ENCODE measurements at places on chromosomes 12 and 14.

DNA sequence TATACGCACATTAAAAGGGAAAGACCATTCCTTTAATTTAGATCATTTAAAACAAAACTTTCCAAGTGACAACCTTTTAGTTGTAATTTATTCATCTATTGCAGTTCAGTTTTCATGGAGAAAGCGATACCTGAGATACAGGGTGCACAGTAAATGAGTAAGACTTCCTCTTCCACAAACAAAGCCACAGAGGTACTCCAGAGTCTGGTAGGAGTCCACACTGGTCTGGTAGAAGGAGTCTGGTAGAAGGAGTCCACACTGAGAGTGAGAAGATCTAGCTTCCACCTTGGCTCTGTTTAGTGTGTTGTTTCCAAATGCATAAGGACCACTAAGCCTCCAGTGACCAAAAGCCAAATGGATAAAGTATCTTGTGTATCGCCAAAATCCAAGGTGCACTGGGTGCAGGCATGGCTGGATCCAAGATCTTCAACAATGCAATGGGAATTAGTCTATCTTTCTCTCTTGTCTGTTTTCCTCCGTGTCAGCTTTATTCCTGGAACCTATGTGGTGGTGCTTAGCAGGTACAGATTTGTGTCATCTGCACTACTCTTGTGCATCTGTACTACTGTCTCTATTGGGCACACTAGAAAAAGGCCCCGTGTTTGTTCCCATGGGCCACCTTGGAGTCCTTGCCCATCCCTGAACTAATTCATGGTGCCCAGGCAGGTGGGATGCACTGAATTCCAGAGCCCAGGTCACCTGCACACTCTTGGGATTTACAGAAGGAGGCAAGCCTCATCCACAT lies 331.1 kb downstream of the BCL11B start:
- DNase-seq = no peak

- no peak for DNase-seq
Observed at GRCh38 chr14:102893452-102893851, 29.0 kb upstream of the AMN start.

DNA sequence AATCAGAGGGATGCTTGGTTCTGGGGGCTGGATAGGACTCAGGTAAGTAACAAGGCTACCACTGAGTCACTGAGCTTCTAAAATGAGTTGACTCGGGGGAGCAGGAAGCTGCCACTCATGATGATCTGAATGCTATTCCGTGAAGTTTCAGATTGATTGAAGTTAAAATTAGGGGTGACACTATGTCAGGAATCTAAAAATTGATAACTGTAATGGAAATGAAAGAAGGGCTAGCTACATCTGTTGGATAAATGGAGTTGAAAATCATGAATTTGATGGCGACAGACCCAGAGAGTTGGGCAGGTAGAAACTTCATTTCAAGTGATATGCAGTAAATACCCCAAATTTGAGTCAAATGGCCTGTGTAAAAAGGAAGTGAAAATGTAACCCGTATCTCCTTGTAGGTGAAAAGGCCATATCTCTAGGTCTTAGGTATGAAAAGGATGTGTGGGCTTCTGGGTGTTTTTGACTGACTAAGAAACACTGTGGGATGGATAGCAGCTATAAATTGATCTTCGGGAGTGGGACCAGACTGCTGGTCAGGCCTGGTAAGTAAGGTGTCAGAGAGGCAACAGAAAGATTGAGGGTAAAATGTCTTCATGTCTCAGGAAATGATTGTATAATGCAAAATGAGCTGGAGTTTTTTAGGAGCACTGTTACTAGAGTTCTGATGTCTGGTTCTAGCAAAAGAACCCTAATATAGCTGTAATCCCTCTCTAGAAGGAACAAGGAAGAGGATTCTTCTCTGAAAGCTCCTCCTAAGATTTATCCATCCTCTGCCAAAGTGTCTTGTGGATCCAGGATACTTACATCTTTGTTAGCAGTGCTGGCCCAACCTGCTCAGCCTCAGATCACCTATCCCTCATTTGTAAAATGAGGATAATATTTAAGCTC lies 57.3 kb downstream of the DAD1 start:
- peak; percentile 70 for DNase-seq

DNA sequence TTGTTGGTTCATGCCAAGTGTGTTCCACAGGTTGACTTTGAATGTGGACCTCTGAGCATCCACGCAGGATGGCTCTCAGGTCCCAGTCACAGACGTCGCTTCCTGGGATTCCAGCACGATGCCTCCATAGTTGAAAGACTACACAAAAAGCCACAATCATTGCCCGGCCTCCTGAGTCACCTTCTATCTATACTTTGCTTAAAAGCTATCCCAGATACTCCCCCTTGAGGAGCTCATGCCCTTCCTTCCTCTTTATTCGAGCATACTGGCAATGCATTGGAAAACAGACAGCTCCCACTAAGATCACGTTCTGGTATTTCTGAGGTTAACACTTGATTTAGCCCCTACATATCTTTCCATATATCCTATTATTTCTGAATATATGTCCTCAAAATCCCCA lies 40.1 kb downstream of the ZNF664 start:
- no peak for DNase-seq

GRCh38 chr12:14135996-14136395 lies 154.6 kb upstream of the GRIN2B start:
- no peak for DNase-seq

DNA sequence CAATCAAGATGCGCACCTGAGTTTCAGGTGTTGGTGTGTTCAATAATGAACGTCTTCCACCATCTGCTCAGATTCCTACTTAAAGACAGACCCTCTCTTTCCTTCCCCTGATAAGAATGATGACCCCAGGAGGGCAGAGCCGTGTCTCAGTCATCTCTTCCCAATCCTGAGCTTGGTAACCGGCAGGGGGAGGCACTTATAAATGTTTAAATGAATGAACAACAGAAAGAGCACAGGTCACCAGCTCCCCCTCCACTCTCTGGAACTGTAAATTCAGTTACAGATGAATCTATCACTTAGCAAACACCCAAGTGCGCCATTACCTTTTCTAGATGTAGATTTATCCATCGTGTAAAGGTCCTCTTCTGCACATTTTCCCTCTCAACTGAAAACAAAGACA lies 72.4 kb upstream of the DICER1 start:
- DNase-seq = no peak

GRCh38 chr14:103140316-103141109 lies 17.3 kb downstream of the TNFAIP2 start:
- no peak for DNase-seq

- DNase-seq = peak; percentile 68
Observed at GRCh38 chr14:102554821-102555819, 37.3 kb upstream of the RCOR1 start.

- no peak for DNase-seq
Observed at GRCh38 chr14:105136401-105137322, 31.9 kb downstream of the JAG2 start.

DNA sequence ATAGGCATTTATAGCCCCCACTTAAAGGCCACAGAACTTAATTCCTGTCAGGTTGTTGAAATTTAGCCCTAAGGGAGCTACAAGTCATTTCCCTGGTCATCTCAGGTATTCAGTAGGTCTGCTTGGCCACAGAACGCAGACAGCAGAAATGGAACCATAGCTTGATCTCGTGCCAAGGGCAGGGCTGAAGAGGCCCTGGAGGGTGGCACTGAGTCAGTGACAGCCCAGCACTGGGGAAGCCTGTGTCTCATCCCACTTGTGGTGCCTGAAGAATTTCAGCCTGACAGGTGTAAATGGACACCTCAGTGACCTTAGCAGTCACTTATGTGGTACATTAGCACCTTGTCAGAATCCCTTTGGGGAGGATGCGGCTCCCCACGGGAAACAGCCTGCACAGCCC lies 6.6 kb downstream of the PRKAB1 start:
- no peak for DNase-seq

GRCh38 chr12:3363608-3364007 lies 127.4 kb upstream of the PRMT8 start:
- DNase-seq = no peak

DNA sequence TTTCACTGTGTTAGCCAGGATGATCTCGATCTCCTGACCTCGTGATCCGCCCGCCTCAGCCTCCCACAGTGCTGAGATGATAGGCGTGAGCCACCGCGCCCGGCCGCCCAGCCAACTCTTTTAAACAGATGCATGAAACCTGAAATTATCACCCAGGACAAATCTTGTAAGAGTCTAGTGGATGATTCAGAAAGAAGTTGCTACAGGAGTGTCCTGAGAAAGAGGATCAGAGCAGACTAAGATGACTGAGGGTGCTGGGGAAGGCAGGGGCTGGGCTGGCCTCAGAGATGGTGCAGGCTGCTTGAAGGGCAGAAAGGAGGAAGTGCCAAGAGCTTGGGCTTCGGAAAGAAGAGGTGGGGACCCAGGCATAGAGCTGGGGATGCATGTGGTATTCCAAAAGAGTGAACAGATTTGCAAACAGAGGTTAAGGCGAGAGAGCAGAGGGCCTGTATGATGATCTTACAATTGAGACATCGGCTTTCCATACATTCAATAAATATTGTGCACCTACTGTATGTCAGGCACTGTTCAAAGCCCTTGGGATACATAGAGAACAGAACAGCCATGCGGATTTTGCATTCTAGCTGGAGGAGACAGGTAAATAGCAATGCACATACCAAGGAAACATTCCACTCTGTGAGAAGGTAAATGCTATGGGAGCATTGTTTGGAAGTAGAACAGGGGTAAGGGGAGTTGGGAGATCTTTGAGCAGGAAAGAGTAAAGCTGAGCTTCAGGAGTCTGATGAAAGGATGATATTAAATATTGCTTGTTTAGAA lies 7.4 kb upstream of the CD9 start:
- DNase-seq = no peak

GRCh38 chr12:9700606-9700956 lies 31.1 kb downstream of the CLEC2D start:
- no peak for DNase-seq

DNA sequence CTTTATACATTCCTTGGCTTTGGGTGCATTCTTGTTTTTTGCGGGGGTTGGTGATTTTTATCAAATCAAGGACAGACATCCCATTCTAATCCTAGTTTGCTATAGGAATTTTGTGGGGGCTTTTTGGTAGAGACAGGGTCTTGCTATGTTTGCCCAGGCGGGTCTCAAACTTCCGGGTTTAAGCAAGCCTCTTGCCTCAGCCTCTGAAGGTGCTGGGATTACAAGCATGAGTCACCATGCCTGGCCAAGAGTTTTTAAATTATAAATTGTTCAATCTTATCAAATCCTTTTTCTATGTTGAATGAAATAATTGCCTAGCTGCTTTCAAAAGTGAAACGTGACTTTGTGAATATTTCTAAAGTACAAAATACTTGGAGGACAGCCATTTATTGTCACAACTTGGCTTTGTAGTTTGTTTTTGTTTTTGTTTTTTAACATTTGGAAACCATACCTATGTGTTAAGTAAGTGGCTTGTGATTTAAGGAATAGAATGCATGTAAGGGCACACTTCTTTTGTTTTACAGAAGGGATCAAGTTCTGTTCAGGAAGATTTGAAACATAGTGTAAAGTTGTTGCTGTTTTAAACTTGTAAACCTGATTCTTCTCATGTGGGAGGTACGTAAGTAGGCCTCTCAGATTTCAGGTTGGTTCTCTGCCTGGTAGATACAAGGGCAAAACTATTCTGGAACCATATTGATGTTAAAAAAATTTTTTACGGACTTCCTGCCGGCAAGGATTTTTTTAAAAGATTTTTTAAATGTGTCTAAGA lies 13.4 kb downstream of the MARK3 start:
- no peak for DNase-seq

DNA sequence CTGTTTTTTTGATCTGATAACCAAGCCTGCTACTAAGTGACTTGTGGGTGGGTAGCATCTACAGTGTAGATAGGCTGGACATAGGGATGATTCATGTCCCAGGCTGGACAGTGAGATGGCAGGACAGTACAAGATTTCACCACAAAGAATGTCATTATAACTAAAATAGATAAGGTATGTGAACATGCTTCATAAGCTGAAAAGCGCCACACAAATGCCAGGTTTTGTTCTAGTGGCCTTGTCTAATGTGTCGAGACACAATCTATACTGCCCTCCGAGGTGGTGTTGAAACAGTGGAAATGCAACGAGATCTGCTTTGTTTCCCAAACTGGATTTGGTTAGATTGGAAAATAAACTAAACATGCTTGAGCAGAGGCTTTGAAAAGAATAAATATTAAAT lies 4.4 kb downstream of the LGALS3 start:
- DNase-seq = no peak

GRCh38 chr14:36408388-36408787 lies 88.0 kb upstream of the MBIP start:
- no peak for DNase-seq

- DNase-seq = no peak
Observed at GRCh38 chr14:54200726-54201125, 196.1 kb upstream of the CDKN3 start.

GRCh38 chr12:130555628-130556485 lies 160.2 kb downstream of the RIMBP2 start:
- no peak for DNase-seq

DNA sequence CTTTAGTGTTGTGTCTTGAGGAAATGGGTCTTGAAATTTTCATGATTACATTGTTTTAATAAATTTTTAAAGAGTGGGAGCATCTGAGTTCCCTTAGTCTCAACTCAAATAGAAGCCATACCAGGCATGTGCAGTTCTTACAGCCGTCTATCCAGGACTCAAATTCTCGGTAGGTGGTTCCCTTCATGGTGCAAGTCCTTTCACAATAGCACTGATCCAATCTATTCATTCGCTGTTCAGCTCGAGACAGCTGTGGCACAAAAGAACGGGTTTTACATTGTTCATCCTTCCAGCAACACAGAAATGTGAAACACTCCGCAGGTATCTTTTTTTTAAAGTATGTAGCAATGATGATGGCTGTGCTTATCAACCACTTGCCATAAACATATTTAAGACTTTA lies 100.2 kb downstream of the NELL2 start:
- DNase-seq = no peak

- no peak for DNase-seq
Observed at GRCh38 chr14:99517643-99518381, 36.6 kb downstream of the CCNK start.

GRCh38 chr14:94372021-94372605 lies 16.3 kb downstream of the SERPINA1 start:
- DNase-seq = no peak

DNA sequence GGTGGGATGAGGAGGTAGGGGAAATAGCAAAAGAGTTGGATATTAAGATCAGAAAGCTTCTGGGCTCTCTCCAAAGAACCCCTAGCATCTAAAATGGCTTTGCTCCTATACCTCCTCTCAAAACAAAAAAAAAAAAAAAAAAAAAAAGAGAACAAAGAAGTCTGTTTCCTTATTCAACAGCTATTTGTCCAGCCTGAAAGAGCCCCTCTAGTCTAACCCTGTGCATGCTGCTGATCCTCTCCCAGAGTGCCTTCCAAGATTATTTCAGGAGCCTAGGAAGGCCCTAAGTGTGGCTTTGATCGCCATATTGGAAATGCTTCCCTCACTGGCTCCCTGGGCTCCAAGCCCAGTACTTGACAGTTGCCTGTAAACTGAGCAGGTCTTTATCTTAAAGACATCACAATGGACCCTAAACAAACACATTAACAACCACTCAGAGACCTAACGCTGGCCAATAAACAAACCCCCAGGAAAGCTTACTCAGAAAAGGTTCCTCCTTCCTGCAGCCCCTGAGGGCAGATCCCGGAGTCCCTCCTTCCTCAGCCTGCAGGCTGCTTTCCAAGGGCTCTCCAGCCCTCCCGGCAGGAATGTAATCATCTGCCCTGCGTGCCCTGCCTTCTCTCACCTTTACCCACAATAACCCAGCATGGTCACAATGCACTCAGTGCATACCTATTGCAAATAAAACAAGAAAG lies 17.4 kb upstream of the COL2A1 start:
- no peak for DNase-seq

GRCh38 chr12:753611-754472 lies 1.5 kb downstream of the WNK1 start:
- DNase-seq = peak; percentile 19

Measured in CD8-positive, alpha-beta T cell (primary cell).